ENCODE measurements at places on chromosomes 4 and X. TPM values are rescaled to one million over a fixed set of nuclear protein-coding genes. Genes with fewer than 3 reads are reported as not detected.

DGAT2L6 gene
- total RNA-seq, result not detected

IBSP gene
- total RNA-seq, result not detected

RTL9 gene
- 1.3 TPM for total RNA-seq

TLR2 gene
- total RNA-seq, result 7.1 TPM

GRCh38 chrX:7638078-7638710 lies 204.8 kb upstream of the VCX start:
- no peak for DNase-seq

POLN gene
- total RNA-seq, result 7.6 TPM

Data from tongue (tissue), 3 donors.